ENCODE measurements at places on chromosomes 16 and 17.

GRCh38 chr17:43810226-43810715 is 22.7 kb downstream of the MPP3 start:
- no peak for DNase-seq

DNA sequence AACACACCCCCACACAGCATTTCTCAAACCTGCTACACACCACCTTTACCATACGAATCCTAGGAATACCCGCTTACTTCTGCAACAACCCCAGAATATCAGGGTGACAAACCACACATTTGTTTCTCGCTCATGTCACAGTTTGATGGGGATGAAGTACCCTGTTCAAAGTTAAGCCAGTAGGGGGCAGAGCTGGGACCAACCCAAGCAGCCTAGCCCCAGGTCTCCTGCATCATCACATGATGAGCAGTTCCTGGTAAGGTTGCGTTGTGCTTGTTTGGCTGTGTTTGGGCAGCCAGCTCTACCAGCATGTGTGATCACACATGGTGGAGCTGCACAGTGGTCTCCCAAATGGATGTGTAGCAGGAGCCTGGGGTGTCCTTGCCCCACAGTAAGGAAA is 103.6 kb upstream of the C16orf82 start:
- peak; percentile 9 for DNase-seq

DNA sequence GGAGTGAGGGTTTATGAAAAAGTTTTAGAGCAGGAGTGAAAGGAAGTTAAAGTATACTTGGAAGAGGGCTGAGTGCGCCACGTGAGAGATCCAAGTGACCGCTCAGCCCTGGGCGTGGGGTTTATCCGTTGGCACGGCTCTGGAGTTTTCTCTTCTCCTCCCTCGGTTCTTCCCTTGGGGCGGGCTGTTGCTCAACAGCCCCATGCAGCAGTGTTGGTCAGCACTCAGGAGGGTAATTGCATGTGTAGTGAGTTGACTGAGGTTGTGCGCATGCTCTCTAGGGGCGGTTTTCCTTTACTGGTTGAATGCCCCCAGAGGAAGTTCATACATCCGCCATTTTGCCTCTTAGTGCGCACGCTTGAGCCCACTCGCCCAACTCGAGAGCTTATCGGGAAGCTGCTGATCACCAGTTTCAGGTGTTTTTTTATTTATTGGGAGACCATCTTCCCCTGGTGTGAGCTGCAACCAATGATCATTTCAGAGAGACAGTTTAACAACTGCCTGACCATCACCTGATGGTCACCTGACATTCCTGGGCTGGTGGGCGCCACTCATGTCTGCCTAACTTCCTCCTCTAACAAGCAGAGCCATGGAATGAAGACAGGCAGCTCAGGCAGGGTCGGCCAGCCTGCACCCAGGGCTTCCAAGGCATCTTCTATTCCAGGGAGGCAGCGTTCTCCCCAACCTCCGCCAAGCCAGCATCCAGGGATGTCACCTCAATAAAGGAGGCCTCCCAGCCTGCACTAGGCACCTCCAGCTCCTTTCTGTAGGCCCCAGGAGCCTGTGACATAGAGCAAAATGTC is 41.3 kb upstream of the DNAH17 start:
- DNase-seq = no peak

GRCh38 chr17:80257716-80258213 is 2.9 kb upstream of the RNF213 start:
- DNase-seq = peak; percentile 17

DNA sequence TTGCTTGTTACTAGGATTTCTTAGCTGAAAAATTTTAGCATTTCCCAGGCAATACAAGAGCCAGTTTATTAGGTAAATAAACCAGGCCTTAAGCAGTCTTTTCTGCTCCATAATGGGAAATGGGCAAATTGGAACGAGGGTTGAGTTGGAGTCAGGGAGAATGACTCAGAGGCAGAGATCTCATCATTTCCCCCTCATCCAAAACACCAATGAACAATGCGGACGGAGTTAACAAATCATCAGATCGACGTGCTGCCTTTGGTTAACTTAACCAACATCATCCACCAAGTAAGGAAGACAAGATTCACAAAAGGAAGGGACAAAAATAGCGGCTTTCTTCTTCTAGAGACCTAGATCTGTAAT is 243.5 kb downstream of the STX8 start:
- DNase-seq = no peak
